ENCODE measurements at places on chromosomes 16 and 17.

DNA sequence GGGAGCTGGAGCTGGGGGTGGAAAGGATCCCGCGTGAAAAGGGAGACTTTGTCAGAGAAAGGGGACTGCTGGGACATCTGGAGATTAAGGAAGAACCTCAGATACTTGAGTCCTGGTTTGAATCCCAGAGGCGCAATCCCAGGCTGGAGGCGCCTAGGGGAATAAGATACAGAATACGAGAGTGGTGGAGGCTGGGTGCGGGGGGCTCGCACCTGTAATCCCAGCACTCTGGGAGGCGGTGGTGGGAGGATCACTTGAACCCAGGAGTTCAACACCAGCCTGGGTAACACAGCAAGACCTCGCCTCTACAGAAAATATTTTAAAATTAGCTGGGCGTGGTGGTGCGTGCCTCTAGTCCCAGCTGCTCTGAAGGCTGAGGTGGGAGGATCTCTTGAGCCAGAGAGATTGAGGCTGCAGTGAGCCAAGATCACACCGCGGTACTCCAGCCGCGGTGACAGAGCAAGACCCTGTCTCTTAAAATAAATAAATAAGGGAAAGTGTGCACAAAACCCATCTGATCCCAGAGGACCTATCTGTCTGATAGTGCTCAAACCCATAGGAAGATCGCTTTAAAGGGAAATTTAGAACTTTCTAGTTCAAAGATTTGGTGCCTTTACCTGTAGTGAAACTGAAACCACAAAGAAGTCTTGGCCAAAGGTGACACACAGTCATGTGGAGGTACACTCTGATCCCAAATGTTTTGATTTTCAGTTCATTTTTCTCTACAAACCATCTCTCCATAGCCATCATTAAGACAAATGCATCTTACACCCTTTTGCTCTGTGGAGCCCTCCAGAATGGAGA, 617 bp upstream of the SCRN2 start:
- no peak for DNase-seq
- H3K27ac ChIP-seq, result peak overlapping the region; percentile 35
- H3K4me1 ChIP-seq, result peaks cover 5% of the 10 kb centered on the region
- H3K36me3 ChIP-seq, result peaks cover 20% of the 10 kb centered on the region

DNA sequence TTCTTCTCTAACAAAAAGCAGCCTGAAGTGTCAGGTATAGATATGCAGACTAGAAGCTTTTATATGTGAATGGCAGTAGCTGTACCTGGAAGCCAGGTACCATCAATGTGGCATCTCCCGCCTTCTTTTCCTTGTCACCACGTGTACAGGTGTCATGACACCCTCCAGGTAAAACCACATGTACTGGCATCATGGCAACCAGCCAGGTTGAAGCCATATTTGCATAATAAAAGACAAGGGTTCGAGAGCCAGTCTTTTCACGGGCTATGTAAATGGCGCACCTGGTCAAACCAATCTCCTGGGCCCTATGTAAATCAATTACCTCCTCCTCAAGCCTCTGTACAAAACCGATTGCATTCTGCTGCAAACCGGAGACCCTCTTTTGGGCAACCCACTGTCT, 541.3 kb downstream of the CDH11 start:
- no peak for DNase-seq
- H3K4me3 ChIP-seq, result no peak overlapping the region
- H3K27me3 ChIP-seq, result no peaks in the 10 kb centered on the region
- no peaks in the 10 kb centered on the region for H3K36me3 ChIP-seq
- H3K27ac ChIP-seq, result no peak overlapping the region
- H3K4me1 ChIP-seq, result no peaks in the 10 kb centered on the region

- H3K27ac ChIP-seq, result no peak overlapping the region
- peaks cover 9% of the 10 kb centered on the region for H3K4me1 ChIP-seq
- no peak for DNase-seq
- no peaks in the 10 kb centered on the region for H3K27me3 ChIP-seq
- H3K4me3 ChIP-seq, result no peak overlapping the region
Measured at GRCh38 chr17:73163043-73163442, 1.8 kb upstream of the SSTR2 start.

GRCh38 chr17:7356072-7356549, 1.2 kb downstream of the TMEM95 start:
- H3K36me3 ChIP-seq, result no peaks in the 10 kb centered on the region
- DNase-seq, result peak; percentile 87
- H3K4me1 ChIP-seq, result peaks cover 11% of the 10 kb centered on the region

- H3K27me3 ChIP-seq, result no peaks in the 10 kb centered on the region
- H3K4me1 ChIP-seq, result peaks cover 31% of the 10 kb centered on the region
- H3K36me3 ChIP-seq, result no peaks in the 10 kb centered on the region
- peak overlapping the region; percentile 93 for H3K27ac ChIP-seq
- peak; percentile 48 for DNase-seq
- H3K4me3 ChIP-seq, result peak overlapping the region; percentile 93
Measured at GRCh38 chr16:88784074-88784855, 755 bp downstream of the PIEZO1 start.

GRCh38 chr17:31299624-31300023, 2.6 kb upstream of the OMG start:
- H3K27ac ChIP-seq, result no peak overlapping the region
- no peak overlapping the region for H3K4me3 ChIP-seq
- no peaks in the 10 kb centered on the region for H3K4me1 ChIP-seq
- no peaks in the 10 kb centered on the region for H3K27me3 ChIP-seq
- H3K36me3 ChIP-seq, result peaks cover 4% of the 10 kb centered on the region

- no peaks in the 10 kb centered on the region for H3K36me3 ChIP-seq
- no peak overlapping the region for H3K27ac ChIP-seq
- H3K4me3 ChIP-seq, result no peak overlapping the region
- no peaks in the 10 kb centered on the region for H3K27me3 ChIP-seq
- DNase-seq, result no peak
Measured at GRCh38 chr17:11178581-11178980, 62.4 kb upstream of the SHISA6 start.

DNA sequence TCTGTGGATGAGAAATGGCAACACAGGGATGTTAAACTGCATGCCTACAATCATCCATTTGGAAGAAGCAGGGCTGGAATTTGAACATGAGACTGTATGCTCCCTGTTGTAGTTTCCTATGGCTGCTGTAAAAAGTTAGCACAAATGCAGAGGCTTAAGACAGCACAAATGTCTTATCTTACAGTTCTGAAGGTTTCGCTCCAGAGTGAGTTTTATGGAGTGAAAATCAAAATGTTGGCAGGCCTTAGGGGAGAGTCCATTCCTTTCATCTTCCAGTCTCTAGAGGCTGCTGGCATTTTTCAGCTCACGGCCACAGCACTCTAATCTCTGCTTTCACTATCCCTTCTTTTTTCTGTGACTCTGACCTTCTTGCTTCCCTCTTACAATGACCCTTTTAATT, 660.1 kb downstream of the WWOX start:
- H3K4me1 ChIP-seq, result no peaks in the 10 kb centered on the region
- no peak overlapping the region for H3K4me3 ChIP-seq
- no peaks in the 10 kb centered on the region for H3K27me3 ChIP-seq
- no peaks in the 10 kb centered on the region for H3K36me3 ChIP-seq
- H3K27ac ChIP-seq, result no peak overlapping the region
- DNase-seq, result no peak

DNA sequence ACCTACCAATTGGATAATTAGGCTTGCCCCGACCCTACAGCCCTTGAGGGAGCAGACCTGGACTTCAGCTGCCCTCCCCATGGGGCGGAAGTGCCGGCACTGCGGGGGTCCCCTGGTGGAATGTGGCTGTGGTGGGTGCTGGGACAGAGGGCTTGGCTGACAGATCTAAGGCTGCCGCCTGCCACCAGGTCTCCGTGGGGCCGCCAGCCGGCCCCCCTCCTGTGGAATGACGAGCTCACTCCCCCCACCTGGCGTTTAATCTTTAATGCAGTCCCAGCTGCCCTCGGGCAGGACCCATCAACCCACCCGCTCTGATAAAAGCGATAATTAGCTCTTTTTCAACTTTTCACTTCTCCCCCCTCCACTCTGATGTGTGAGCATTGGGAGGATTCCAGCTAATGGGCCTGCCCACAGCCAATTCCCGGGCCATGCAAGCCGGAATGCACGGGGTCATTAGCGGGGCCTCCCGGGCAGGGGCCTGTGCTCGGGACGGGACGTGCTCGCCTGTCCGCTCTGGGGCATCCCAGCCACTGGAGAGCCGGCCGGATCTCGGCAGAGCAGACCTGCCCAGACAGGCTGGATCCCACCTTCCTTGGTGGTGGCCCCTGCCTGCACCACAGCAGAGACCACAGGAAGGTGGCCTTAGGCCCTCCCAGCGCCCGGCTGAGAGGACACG, 28.3 kb upstream of the GOSR2 start:
- DNase-seq, result no peak
- H3K4me1 ChIP-seq, result no peaks in the 10 kb centered on the region
- H3K27ac ChIP-seq, result no peak overlapping the region
- H3K4me3 ChIP-seq, result no peak overlapping the region
- H3K27me3 ChIP-seq, result no peaks in the 10 kb centered on the region

- no peak overlapping the region for H3K27ac ChIP-seq
- H3K4me1 ChIP-seq, result peaks cover 45% of the 10 kb centered on the region
- peak overlapping the region; percentile 53 for H3K4me3 ChIP-seq
- no peaks in the 10 kb centered on the region for H3K27me3 ChIP-seq
- peaks cover 6% of the 10 kb centered on the region for H3K36me3 ChIP-seq
Measured at GRCh38 chr16:2148714-2149629, 547 bp downstream of the RAB26 start.

- H3K4me3 ChIP-seq, result no peak overlapping the region
- H3K4me1 ChIP-seq, result no peaks in the 10 kb centered on the region
- H3K36me3 ChIP-seq, result no peaks in the 10 kb centered on the region
- H3K27me3 ChIP-seq, result no peaks in the 10 kb centered on the region
- DNase-seq, result no peak
- no peak overlapping the region for H3K27ac ChIP-seq
Measured at GRCh38 chr17:17666111-17666714, 15.0 kb upstream of the RAI1 start.

GRCh38 chr17:43695970-43696865, 34.5 kb upstream of the MEOX1 start:
- H3K4me3 ChIP-seq, result no peak overlapping the region
- H3K27ac ChIP-seq, result peak overlapping the region; percentile 75
- H3K36me3 ChIP-seq, result no peaks in the 10 kb centered on the region
- H3K27me3 ChIP-seq, result no peaks in the 10 kb centered on the region

DNA sequence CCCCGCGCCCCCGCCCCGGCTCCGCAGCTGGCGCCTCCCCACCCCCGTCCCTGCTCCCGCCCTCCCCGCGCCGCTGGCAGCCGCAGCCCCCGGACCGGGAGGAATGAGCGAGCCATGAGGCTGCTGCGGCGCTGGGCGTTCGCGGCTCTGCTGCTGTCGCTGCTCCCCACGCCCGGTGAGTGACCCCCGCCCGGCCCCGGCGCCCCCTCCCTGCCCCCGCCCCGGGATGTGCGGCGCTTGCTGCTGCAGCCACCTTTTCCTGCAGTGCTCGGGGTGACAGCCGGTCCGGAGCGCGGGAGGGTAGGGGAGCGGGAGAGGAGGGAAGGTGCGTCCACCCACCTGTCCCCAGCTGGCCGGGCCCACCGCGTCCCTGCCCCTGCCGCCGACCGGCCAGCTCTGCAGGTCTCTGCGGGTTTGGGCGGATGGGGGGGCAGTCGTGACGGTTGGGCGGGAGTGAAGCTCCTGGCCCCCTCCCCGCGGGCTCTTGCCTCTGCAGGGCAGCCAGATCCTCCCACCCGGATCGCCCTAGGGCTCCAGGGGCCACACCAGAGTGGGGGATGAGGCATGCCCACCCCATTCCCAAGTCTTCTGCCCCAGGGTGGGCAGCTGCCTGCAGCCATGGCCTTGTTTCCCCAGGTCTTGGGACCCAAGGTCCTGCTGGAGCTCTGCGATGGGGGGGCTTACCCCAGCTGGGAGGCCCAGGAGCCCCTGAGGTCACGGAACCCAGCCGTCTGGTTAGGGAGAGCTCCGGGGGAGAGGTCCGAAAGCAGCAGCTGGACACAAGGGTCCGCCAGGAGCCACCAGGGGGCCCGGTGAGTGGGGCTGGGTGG, 513 bp downstream of the ADAM11 start:
- no peak for DNase-seq
- peaks cover 5% of the 10 kb centered on the region for H3K4me1 ChIP-seq
- H3K4me3 ChIP-seq, result peak overlapping the region; percentile 63
- H3K27me3 ChIP-seq, result peaks cover 9% of the 10 kb centered on the region

- H3K36me3 ChIP-seq, result peaks cover 47% of the 10 kb centered on the region
- DNase-seq, result no peak
- no peaks in the 10 kb centered on the region for H3K4me1 ChIP-seq
- H3K4me3 ChIP-seq, result no peak overlapping the region
- no peaks in the 10 kb centered on the region for H3K27me3 ChIP-seq
Measured at GRCh38 chr16:88035292-88035691, 84.1 kb downstream of the BANP start.

DNA sequence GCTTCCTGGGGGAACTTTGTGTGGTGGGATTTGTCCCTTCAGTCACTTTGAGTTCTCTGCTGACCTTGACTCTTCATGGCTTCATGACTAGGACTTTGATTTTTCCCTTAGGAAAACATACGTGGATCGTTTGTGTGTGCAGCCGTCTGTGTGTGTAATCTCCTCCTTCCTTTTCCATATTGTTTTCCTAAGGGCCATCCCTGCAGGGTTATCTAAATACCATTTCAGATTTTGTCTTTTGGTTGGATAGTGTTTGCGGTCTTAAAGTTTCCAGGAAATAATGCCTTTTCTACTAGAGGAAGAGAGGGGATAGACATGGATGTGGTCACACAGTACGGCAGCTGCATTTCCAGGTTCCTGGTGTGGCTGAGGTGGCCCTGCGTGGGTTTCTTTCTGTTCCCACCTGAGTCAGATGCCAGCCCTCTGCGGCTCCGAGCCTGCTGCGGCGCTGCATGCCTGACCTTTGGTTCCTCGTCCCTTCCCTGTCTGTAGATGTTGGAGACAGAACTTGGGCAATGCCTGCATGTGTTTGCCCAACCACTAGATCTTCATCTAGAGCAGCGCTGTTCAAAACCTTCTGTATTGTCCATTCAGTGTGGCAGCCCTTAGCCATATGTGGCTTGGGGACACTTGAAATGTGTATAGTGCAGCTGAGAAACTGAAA, 72.0 kb upstream of the LGALS9 start:
- DNase-seq, result no peak
- peaks cover 9% of the 10 kb centered on the region for H3K4me1 ChIP-seq
- H3K27me3 ChIP-seq, result no peaks in the 10 kb centered on the region
- no peaks in the 10 kb centered on the region for H3K36me3 ChIP-seq
